ENCODE measurements at places on chromosomes 11 and 22. TPM values are rescaled to one million over a fixed set of nuclear protein-coding genes. Genes with fewer than 3 reads are reported as not detected.

The C1QTNF5 gene
- 1.2 TPM for total RNA-seq

The LSP1 gene
- 1.5 TPM for total RNA-seq

The FAM181B gene
- total RNA-seq: not detected

DNA sequence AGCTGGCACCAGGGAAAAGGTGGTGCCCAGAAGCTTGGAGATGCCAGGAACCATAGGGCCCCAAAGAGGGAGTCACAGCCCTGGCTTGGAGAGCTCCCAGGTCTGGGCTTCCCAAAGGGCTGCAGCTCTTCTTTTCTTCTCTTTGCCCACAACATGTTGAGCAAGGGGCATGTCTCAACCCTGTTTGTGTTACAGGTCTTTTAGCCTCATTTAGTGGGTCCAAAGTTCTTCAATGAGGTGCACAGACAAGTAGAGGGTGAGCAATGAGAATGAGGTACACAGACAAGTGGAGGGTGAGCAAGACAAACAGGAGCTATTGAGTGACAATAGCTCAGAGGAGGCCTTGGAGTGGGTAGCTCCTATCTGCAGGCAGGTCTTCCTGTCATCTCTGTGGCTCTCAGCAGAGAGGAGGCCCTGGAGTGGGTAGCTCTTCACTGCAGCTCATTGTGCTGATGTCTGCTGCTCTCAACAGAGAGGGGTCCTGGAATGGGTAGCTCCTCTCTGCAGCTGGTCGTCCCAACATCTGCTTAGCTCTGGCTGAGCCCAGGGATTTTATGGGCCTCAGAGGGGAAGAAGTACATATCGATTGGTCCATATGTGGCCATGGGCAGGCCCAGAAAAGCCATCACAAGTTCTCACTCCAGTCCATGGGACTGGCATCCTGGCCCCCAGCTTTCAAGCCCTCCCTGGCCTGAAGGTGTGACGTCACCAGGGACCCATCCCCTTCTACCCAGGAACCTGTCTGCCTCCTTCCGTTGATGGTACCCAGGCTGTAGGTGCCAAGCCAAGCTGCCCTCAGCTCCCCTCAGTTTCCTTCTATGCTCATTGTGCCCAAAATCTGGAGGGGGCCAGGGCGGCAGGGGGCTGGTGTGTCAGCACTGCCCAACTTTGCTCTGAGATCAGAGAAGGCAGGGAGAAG lies 34.9 kb downstream of the WBP2NL start:
- no peaks in the 10 kb centered on the region for H3K4me1 ChIP-seq
- no peak overlapping the region for H3K27ac ChIP-seq
- H3K27me3 ChIP-seq: no peaks in the 10 kb centered on the region
- no peaks in the 10 kb centered on the region for H3K36me3 ChIP-seq

- H3K4me1 ChIP-seq: peaks cover 31% of the 10 kb centered on the region
- no peak overlapping the region for H3K4me3 ChIP-seq
- no peak overlapping the region for H3K27ac ChIP-seq
Observed at GRCh38 chr11:105054723-105055493, 9.8 kb upstream of the CARD16 start.

- no peak for DNase-seq
- H3K27me3 ChIP-seq: no peaks in the 10 kb centered on the region
- no peak overlapping the region for H3K4me3 ChIP-seq
Observed at GRCh38 chr11:47087801-47088200, 88.9 kb downstream of the ARFGAP2 start.

GRCh38 chr22:35910926-35911325 lies 117.7 kb downstream of the RBFOX2 start:
- no peak for DNase-seq
- no peak overlapping the region for H3K4me3 ChIP-seq
- peaks cover 51% of the 10 kb centered on the region for H3K4me1 ChIP-seq
- no peaks in the 10 kb centered on the region for H3K27me3 ChIP-seq

- no peaks in the 10 kb centered on the region for H3K36me3 ChIP-seq
- H3K27me3 ChIP-seq: no peaks in the 10 kb centered on the region
- no peak overlapping the region for H3K4me3 ChIP-seq
- peaks cover 17% of the 10 kb centered on the region for H3K4me1 ChIP-seq
Observed at GRCh38 chr11:64445651-64446050, 86.7 kb downstream of the RPS6KA4 start.

GRCh38 chr11:128582496-128583366 lies 4.6 kb downstream of the ETS1 start:
- no peaks in the 10 kb centered on the region for H3K36me3 ChIP-seq
- H3K4me1 ChIP-seq: no peaks in the 10 kb centered on the region
- no peak overlapping the region for H3K27ac ChIP-seq
- no peak for DNase-seq
- H3K4me3 ChIP-seq: no peak overlapping the region
- 0 out of 2 replicates have a peak, but pooled peaks cover 3% of the 10 kb centered on the region for H3K27me3 ChIP-seq

DNA sequence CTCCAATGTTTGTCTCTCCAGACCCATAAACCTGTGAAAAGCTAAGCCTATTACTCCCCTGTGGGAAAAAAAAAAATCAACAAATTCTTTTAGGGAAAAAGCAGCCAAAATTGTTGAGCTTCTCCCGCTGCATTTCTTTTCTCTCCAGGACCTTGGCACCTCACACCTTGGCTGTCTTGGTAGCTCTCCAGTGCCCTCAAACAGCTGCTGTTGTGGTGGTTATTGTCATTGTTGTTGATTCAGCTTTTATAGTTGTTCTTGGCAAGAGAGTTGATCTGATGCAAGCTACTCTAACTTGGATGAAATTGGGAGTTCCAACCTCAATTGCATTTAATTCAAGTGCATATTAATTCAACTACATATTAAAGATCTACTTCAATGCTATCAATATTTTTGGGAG lies 516.9 kb upstream of the LARGE1 start:
- H3K27me3 ChIP-seq: no peaks in the 10 kb centered on the region
- no peak overlapping the region for H3K4me3 ChIP-seq
- H3K27ac ChIP-seq: no peak overlapping the region
- H3K36me3 ChIP-seq: no peaks in the 10 kb centered on the region
- DNase-seq: no peak

Data from Caco-2 (cell line).